ENCODE measurements at places on chromosomes 11 and 22. TPM values are rescaled to one million over a fixed set of nuclear protein-coding genes. Genes with fewer than 3 reads are reported as not detected.

RAC2 gene
- 79.9 TPM for total RNA-seq

HTR3A gene
- total RNA-seq: not detected

TRIM49 gene
- total RNA-seq: not detected

GRCh38 chr11:102577182-102577581 lies 46.6 kb upstream of the MMP7 start:
- DNase-seq: no peak

Data from PC-9 (cell line).